Activated T-cell treated with anti-CD3 and anti-CD28 coated beads for 1 hour (primary cell): ENCODE measurements at places on chromosomes 3 and 15.
A peak's percentile ranks its signal among the peaks of the same experiment; 100 is the strongest.

DNA sequence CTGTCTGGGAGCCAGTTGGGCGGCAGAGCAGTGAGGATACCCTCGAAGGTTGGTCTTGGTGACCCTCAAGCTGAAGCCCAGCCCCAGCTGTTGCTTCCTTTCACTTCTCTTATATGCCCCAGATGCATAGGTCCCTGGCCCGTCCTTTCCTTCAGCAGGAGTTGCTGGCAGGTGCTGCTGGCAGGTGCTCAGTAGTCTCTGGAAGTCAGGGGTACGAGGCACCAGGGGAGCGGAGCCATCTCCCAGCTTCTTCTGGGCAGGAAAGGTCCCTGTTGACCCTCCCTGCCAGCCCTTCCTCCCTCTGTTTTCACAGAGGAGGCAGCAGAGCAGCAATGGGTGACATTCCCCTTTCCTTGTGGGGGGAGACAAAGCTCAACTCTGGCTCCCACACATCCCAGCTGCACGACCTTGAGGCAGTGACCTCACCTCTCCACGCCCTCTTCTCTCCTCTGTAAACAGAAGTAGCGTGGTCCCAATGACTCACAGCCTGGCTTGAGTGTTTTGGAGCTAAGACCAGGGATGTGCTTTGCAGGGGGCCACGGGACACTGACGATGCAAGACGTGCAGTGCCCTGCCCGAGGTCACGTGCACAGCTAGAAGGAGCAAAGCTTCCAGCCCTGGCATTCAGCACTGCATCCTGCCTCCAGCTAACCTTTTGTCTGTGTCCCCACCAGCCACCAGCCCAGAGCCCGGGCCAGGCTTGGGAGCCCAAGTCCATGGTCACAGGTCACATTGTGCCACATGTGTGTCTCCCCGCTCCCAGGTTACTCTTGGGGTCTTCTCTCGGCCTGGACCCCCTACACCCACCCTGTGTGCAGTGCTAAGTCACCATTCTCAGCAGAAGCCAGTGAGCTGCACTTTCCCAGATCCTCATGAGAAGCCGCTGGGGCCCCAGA, 49.7 kb downstream of the SLC6A6 start:
- DNase-seq = no peak

DNA sequence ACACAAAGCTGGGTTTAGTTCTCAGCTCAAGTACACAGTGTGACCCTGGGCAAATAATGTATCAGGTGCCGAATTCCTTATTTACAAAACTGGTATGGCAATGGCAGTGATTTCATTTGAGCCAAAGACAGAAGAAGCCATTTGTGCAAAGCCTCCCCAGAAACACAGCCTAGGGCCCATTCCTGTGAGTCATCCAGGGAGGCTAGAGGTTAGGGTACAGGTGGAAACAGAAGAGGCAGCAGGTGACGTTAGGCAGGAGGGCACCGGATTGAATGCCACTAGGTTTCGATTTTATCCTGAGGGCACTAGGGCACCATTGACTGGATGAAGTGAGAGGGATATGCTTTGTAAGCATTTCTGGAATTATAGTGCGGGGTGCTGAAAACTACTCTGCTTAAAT, 766.9 kb upstream of the NR2F2 start:
- no peak for DNase-seq

DNA sequence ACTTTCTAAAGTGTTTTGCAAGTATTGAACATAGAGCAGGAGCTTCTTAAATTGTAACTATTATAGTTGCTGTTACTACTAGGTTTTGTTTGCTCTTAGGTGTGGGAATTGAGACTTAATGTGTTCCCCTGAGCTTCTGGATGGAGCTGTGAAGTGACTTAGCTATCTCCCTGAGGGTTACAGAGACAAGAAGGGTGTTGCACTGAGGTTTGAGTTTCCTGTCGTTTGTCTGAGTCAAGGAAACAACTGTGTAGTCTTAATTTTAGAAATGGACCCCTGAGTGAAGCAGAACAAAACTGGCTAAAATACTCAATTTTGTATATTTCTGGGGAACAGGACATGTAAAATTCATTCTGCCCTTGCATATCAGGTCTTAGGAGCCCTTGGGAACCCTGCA, 20.4 kb downstream of the TTC21A start:
- DNase-seq = no peak

- DNase-seq = no peak
These were observed 43.9 kb upstream of the GOLGA8J start for GRCh38 chr15:30038667-30039523.

DNA sequence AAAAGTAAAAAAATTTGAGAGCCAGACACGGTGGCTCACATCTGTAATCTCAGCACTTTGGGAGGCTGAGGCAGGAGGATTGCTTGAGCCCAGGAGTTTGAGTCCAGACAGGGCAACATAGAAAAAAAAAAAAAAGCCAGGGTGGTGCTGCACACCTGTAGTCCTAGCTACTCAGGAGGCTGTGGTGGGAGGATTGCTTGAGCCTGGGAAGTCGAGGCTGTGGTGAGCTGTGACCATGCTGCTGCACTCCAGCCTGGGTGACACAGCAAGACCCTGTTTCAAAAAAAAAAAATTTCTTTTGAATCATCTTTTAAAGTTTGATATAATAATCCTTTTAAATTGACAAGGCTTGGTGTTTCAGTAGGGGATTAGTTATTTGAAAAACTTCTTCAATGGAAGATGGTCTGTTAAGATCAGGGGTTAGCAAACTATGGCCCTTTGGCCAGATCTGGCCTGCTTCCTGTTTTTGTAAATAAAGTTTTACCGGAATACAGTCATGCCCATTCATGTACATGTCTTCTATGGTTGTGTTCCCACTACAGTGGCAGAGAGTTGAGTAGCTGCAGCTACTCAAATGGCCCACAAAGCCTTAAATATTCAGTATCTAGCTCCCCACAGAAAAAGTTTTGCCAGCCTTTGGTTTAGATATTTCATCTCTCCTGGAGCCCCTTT, 28.9 kb downstream of the CDAN1 start:
- no peak for DNase-seq

- DNase-seq = no peak
These were observed 32.3 kb downstream of the B3GNT5 start for GRCh38 chr3:183285318-183285717.

DNA sequence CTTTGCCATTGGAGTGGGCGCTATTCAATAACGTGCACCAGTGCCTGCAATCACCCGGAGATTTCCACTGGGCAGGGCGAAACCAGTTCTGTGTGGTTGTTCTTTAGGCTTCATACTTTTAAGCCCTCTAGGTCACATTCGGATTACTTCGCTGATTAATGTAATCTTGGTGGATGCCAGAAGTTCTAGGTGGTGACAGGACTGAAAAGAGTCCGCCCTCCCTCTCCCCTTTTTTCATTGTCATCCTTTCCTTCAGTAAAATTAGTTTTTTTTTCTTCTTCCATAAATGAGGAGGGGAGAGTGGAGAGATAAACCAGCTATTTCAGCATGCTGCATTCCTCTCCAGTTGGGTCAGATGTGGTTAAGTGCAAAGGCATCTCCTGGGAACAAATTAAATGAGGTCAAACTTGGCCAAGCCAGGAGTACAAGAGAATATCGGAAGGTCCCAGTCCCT, 2.3 kb upstream of the SLC2A2 start:
- no peak for DNase-seq

DNA sequence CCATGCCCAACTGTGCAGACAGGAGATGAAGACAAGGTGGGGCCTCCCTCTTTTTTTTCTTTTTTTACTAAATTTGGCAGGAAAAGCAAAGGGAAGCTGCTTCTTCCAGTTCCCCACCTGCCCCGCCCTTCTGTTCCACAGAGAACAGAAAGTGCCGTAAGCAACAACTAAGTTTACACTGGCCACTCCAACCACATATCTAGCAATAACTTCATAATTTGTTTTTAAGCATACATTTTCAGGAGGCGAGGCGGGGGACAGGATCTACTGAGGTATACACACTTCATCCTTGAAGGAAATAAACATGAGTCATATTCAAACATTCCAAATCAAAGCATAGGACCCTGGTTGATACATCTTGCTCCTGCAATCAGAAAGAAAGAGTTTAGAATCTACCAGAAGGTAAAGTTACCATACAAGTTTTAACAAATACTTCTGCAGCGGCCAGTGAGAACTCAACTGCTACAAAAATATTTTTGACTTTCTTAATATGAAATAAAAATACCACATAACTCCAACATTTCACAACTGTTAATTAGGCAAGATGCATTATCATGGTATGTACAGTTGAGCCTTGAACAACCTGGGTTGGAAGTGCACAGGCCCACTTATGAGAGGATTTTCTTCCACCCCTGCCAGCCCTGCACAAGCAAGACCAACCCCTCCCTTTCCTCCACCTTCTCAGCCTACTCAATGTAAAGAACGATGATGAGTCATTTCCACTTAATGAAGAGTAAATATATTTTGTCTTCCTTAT, 50.7 kb downstream of the FOXP1 start:
- DNase-seq = no peak

DNA sequence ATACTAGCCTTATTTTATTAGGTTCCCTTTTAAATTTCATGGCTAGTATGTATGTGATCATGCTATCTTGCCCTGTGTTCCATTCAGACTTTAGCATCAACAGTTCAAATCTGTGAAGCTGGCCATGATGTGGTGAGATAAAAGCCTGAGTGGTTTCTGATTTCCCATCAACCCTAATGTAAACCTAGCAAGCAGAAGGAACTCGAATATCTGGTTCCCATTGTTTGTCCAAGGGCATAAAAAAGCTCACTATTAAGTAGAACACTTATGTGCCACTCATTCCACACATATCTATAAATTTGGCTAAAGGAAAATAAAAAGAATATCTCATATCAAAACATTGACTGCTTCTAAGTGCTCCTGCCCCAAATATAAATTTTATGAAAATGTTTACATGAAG, 311.7 kb downstream of the CADM2 start:
- DNase-seq = no peak

GRCh38 chr3:160643994-160644393, 33.0 kb upstream of the ARL14 start:
- DNase-seq = no peak

- no peak for DNase-seq
These were observed 298.5 kb downstream of the IGSF11 start for GRCh38 chr3:118736107-118736506.

DNA sequence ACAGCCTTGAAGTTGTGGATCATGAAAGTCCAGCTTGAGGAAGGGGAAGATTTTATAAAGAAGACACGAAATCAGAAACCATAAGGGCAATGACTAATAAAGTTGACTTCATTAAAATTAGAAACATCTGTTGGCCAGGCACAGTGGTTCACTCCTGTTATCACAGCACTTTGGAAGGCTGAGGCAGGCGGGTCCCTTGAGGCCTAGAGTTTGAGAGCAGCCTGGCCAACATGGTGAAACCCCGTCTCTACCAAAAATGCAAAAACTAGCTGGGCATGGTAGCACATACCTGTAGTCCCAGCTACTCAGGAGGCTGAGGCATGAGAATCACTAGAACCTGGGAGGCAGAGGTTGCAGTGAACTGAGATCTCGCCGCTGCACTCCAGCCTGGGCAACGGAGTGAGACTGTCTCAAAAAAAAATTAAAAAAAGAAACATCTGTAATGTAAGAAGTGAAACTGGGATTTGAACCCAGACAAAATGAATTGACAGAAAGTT, 7.9 kb upstream of the UBXN7 start:
- DNase-seq = no peak

DNA sequence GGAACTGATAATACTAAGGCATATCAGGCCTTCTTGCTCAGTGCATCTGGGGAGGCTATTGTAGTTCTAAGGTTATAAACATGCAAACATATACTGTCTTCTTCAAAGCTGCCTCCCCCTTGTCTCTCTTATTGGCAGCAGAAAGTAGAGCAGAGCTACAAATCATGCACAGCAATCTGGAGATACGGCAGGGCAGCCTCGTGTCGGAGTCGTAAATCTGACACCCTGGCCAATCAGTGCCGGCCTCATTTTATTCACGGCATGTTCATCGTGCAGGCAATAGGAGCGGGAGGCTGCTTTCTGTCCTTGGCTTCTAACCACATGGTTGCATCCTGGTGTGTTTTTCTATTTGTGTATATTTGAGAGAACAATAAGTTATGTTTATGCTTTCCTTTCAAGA, 300.2 kb upstream of the CNTN6 start:
- no peak for DNase-seq

DNA sequence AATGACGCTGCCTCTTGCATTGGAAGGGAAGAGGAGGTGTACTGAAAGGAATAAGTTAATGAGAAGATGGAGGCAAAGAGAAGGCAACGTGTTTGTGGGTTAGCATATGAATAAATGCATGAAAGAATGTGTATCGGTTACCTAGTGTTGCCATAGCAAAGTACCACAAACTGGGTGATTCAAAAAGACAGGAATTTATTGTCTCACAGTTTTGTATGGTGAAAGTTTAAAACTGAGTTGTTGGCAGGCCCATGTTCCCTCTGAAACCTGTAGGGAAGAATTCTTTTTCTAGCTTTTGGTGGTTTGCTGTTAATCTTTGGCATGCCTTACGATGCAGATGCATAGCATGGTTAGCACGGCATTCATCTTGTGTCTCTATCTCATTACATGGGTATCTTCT, 729.9 kb downstream of the MECOM start:
- DNase-seq = no peak

DNA sequence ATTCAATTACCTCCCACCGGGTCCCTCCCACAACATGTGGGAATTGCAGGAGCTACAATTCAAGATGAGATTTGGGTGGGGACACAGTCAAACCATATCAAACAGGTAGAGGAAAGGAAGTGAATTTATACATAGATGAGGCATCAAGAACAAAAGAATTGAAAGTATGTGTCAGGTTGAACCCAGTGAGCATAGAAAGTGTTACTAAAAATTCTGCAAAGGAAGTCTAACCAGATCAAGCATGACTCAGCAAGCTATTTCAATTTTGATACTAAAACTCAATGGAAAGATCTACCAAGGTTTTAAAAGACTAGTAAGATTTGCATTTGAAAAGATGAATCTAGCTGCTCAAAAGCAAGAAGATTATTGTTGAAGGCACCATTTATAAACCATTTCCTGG, 323.0 kb downstream of the ROBO2 start:
- DNase-seq = no peak

GRCh38 chr3:57784089-57784735, 28.1 kb downstream of the SLMAP start:
- no peak for DNase-seq

GRCh38 chr3:25583343-25583742, 81.4 kb downstream of the TOP2B start:
- no peak for DNase-seq

DNA sequence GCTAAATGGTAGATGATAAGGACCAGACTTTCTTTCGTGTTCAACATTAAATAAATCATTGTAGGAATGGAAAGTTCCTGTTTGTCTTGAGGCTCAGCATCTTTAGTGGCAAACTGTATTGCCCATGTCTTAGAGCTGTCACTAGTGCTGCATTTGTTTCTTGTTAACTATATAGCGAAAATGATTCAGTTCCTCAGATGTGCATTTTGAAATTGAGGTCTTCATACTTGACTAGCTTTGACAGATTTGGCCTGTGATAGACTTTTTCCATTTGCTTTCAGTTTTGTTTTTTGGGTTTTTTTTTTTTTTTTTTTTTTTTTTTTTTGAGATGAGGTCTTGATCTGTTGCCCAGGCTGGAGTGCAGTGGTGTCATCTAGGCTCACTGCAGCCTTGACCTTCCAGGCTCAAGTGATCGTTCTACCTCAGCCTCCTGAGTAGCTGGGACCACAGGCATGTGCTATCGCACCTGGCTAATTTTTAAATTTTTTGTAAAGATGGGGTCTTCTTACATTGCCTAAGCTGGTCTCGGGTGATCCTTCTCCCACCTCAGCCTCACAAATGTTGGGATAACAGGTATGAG, 9.5 kb upstream of the RPLP1 start:
- no peak for DNase-seq

- DNase-seq = no peak
These were observed 596.6 kb upstream of the AGTR1 start for GRCh38 chr3:148101061-148101460.

GRCh38 chr3:101635954-101636798, 40.8 kb downstream of the ZBTB11 start:
- DNase-seq = peak; percentile 62

GRCh38 chr3:162742159-162742717, 1245.6 kb downstream of the OTOL1 start:
- no peak for DNase-seq
